Stimulated activated CD4-positive, alpha-beta T cell treated with anti-CD3 and anti-CD28 coated beads, Interleukin-12 subunit alpha, Interleukin-12 subunit beta, amount 100 ng/mL, for 4 hours (primary cell): ENCODE measurements at places on chromosomes 7 and 10.

GRCh38 chr10:49311555-49312236 is 12.7 kb downstream of the C10orf71 start:
- no peak for DNase-seq

DNA sequence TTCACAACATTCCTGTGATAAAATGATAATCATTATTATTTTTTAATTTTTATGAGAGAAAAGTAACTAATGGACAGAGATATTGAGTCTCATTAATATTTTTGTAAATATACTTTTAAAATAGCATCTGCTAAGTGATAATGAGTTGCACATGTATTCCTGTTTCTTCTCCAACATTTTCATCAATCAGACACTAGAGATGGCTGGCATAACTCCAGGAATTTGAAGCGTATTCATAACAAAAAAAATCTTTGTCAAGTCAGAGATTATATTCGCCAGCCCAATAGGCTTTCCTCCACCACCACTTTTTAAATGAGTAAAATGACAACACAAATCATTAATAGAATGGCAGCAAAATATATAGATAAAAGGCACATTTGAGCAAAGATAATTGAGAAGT is 524.0 kb upstream of the KCND2 start:
- no peak for DNase-seq

DNA sequence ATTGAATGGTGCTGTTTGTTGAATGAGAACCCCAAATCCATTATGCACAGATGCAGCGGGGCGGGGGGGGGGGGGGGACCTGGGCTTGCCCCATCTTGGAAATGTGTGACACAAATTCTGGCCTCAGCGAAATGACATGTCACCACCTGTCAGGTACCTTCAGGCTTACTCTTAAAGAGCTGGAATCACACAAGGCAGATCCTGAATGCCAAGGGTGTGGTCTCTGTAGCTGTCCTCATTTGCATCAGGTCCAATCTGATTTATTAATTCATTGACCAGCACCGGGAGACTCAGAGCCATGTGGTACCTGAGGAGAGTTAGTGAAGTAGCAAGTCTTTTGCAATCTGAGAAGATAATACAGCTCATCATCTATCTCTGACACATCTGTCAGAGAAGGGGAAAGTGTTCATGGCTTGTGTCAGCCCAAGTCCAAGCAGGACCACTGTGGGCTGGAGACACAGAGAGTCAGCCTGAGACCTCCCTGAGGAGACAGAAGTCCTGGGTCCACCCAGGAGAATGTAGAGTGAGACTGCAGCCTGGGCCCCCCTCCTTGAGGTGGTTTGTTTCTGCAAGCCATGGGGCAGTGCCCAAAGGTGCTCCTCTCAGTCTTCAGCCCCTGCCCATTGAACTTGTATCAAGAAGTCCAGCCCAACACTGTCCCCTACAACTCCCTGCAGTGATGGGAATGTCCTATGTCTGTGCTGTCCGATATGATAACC is 46.7 kb downstream of the ADCYAP1R1 start:
- DNase-seq, result no peak

GRCh38 chr10:102280397-102281101 is 35.2 kb downstream of the GBF1 start:
- no peak for DNase-seq

DNA sequence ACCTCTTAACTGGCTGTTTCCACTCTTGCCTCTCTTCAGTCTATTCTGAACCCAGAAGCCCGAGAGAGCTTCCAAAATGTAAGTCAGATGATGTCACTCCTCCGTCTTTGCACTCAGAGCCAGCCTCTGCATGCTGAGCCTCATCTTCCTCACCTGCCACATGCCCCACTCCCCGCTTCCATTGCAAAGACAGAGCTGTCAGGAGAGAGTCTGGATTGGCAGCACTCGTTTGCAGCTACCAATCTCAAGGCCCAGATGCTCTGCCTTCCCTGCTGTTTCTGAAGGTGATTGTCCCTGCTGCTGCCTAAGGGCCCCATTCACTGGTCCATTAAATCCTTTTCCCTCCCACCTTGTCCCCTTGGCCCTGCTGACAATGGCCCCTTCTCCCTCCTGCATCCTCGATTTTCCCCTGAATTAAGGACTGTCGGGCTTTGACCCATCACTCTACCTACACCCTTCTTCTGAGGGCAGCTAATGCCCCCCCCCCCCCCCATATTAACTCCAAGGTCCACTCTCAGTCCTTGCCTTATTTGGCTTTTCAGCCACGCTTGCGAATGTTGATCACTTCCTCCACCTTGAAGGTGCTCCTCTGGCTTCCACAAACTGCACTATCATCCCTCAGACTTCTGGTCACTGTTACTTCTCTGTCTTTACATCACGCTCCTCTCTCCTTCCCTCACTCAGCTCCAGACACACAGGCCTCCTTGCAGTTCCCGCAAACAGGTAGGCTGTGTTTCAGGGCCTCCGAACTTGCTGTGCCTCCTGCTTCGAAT is 98.5 kb downstream of the CHN2 start:
- DNase-seq, result no peak

GRCh38 chr10:21260506-21261149 is 264.9 kb downstream of the SKIDA1 start:
- DNase-seq, result no peak

DNA sequence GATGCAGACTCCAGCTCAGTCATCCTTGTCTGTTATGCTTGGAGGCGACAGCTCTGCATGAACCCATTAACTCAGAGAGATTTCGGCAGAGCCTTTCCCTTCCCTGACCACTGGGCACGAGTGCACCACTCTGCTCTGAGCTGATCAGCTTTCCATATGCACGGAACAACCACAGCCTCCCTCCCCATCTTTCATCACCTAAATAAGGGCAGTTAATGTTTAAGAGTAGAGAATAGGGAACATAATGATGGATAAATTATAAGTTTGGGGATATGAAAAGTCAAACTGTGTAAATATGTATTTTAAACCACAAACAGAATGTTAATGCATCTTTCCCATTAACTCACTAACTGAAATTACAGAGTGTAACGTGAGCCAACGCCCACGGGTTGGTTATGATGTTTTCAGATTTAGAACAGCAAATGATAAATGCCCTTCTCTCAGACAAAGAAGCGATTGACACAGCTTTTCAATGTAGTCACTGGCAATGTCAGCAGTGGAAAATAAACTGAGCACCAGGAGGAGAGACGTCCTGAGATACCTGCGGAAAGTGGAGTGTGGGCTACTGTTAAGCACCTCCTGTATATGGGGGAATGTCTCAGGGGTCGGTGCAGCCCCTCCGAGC is 658.2 kb downstream of the LRMDA start:
- no peak for DNase-seq

DNA sequence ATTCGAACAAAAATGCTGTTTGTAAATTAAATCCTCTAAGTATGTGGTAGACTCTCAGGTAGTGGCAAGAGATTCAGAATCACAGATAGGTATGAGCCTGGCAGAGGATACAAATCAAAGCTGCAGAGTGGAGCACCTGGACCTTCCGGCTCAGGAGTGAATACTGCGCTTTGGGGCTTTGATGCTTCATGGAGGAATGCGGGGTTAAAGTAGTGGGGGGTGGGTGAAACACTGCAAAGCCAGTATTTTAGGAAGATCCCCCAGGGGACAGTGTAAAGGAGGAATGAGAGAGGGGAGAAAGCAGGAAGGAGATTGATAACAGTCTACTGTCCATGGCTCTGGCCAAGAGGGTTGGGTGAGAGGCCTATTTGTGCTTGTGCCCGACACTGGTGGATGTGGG is 43.2 kb downstream of the CREB5 start:
- DNase-seq, result no peak

- no peak for DNase-seq
Observed at GRCh38 chr7:52571026-52571425, 464.4 kb upstream of the POM121L12 start.

DNA sequence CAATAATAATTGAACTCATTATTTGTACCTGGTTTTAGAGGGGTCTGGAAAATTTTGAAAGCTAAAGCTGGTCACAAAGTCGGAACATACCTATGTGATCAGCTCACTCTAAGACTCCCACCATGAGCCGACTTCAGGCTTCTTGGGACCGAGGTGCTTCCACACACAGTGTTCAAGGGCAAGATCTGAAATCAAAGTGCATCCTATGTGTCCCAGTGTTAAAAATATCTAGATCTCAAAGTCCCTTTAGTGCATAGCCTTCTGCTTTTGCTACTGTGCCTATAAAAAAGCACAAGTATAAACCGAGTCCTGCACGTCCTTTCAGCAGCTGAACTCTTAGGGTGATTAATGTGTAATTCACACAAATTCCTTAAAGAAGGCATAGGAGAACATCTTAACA is 43.5 kb upstream of the FXYD4 start:
- DNase-seq, result no peak

DNA sequence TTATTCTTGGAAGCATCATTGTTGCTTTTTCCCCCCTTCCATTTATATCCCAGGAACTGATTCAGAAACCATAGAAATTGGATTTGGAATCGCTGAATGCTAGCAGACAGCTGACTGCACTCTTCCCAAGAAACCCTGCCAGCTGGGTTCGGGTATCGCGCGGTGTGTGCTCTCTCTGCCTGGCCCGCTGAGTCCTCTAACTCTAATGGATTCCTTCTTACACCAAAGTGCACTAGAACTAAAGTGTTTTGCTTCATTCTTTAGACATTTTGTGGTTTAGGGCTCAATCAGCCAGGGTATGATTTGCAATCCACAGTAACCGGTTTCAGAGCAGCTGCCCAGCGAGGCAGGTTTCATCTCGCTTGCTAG is 92.2 kb downstream of the EGFR start:
- DNase-seq, result no peak

GRCh38 chr7:66076462-66077329 is 1.1 kb downstream of the ASL start:
- no peak for DNase-seq

- no peak for DNase-seq
Observed at GRCh38 chr10:78269060-78269459, 235.4 kb downstream of the RPS24 start.

GRCh38 chr7:27111751-27112277 is 9.3 kb upstream of the HOXA2 start:
- no peak for DNase-seq

GRCh38 chr7:22633954-22634474 is 93.0 kb upstream of the IL6 start:
- DNase-seq, result no peak

GRCh38 chr10:3231951-3232730 is 59.6 kb upstream of the PITRM1 start:
- DNase-seq, result no peak

GRCh38 chr7:12323415-12323814 is 80.2 kb downstream of the VWDE start:
- no peak for DNase-seq

GRCh38 chr10:51273574-51273973 is 199.3 kb downstream of the PRKG1 start:
- DNase-seq, result no peak

DNA sequence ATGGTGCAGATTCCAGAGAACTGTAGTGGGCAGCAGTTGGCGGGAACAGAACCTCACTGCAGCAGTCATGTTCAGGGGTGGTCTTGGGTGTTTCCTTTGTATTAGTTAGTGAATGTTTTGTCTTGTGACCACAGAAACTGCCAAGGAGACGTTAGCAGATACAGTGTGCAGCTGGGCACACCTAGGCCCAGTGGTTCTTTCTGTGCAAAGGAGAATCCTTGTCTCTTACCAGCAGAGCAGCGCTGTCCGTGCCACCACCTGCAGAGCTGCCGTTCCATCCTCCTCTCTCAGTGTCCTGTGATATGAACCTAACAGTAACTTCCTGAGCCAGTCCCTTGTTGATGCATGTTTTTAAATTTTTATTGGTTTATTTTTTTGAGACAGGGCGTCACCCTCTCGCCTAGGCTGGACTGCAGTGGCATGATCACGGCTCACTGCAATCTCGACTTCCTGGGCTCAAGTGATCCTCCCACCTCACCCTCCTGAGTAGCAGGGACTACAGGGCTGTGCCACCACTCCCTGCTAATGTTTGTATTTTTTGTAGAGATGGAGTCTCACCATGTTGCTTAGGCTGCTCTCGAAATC is 60.6 kb downstream of the WDR37 start:
- DNase-seq, result no peak

DNA sequence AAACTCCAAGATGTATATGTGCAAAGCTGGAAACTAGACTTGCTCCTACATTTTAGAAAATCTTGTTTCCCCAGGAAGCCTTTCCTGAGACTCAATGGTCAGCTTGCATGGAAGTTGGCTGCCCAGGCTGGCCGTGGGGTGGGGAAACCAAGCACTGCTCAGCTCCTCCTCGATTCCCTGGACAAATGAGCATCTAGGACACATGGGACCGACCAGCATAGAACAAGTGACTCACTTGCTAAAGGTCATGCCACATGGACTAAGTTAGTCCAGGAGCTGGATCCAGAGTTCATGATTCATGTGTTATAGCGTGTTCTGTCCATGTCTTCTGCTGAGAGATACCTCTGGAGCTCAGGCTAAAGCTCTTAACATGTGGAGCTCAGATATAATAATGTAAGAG is 6.2 kb downstream of the FAM180A start:
- DNase-seq, result no peak
